ENCODE measurements at places on chromosomes 7 and 10.

DNA sequence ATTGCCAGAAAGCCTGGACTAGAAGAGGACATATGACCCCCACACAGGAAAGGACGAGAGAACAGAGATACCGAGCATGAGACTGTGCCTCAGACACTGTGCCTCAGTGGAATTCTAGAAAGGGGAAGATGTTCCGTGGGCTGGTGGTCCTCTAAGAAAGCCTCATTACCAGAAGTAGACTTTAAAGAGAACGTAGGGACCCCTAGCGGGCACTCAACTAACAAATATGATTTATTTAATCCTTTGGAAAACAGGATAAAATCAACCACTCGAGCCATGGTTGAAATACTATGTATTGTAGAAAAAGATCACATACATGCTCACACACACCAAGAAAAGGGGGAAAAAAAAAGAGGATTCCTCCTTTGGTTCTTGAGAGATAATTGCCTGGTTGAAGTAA lies 701.2 kb upstream of the SORCS1 start:
- no peak for DNase-seq

- DNase-seq: no peak
These were observed 6.6 kb downstream of the PILRB start for GRCh38 chr7:100364480-100364879.

DNA sequence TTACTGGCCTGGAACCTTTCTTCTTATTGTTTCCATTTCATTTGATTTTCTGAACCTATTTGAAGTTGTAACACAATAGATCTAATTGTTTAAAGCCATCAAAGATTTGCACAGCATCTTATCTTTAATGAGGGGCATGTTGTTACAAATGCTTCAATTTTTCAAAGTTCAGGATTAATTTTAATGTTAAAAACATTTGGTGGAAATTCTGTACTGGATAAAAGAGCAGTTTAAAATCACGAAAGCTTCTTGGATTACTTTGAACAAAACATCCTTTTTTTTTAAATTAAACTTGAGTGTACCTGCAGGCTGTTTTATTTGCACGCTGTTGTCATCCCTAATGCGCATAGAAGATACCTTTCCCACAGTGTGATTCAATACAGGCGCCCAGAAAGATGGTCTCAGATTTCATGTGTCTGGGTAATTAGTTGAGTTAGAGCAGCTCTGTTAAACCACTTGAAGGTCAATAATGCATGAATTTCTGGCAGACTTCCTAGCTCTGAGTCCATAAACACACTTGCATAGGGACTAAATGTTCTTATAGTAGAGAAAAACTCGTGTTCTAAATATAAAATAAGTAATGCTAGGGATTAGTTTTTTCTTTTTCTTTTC lies 29.3 kb upstream of the DDX50 start:
- DNase-seq: no peak

- DNase-seq: no peak
These were observed 127.0 kb downstream of the CCNY start for GRCh38 chr10:35463105-35463867.

GRCh38 chr7:158803367-158803969 lies 25.8 kb downstream of the ESYT2 start:
- DNase-seq: no peak

GRCh38 chr7:147651601-147652000 lies 939.0 kb upstream of the C7orf33 start:
- DNase-seq: no peak

- no peak for DNase-seq
These were observed 6.9 kb downstream of the RET start for GRCh38 chr10:43083764-43084163.

DNA sequence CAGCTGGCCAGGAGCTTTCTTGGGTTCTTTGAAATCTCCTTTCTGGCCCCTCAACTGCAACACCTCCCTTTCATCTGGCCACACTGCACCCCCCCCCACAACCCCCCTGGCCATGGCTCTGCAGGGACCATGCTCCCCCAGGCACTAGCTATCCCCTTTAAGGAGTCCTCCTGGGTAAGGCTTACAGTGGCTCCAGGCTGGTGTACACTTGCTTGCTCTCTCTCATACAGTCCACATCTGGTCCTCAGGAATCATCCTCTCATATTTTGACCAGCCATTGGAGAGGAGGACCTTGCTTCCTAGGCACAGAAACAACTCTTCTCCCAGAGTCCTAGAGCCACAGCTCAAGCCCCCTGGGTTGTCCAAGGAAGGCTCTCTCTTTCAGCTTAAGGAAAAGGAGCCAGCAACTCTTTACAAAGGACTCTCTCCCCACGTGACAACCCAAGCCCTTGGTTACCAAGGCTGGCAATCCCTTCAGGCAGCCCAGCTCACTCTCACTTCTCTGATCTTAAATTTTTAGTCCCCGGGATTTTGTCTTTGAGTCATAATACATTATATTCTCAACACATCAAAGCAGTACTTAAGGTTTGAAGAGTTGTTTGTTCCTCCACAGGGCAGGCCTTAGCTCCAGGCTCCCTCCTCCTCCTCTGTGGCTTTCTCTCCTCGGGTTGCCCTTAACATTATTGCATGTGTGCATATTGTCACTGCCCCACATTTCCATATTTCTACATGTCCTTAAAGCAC lies 9.9 kb downstream of the GARIN1A start:
- DNase-seq: no peak

GRCh38 chr7:101864039-101864438 lies 46.6 kb downstream of the CUX1 start:
- DNase-seq: no peak

DNA sequence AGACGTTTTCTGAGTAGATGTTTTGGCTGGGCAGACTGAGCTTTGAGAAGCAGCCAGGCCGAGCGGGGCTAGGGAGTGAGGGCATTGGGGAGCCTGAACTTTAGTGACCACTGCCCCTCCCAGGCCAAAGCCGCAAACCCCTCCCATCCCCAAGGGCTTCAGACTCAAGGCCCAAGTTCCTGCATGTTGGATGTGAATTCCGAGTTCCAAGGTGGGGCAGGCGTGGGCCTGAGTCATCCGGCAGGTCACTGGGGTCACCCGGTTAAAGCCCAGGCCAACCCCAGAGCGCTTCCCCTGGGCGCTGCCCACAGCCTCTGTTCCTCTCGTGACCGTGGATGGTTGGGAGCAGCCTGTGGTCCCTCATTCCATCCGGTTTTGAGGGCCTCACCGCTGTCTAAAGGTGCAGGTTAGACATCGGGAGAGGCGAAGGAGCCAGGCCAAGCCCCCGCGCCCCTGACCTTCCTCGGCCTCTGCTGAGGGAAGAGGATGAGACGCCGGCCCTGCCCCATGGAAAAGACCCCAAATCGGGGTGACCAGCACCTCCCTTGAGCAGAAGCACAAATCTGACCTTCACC lies 6.9 kb upstream of the PDGFA start:
- no peak for DNase-seq

DNA sequence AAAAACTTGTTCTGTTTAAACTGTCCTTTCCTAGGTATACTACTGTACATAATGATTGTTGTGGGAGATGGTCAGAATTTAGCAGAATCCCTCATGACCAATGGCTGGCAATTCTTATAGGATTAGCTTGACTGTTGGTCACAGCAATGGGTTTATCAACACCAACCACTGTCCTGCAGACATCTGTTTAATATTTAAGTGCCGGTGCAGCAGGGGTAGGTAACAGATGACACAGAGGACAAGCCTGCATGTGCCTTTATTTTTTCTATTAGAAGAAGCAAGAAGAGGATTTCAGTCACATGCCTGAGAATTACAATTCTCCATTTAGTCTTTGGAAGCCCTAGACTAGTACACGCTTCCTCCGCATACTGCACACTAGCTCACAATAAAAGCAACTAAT lies 48.4 kb downstream of the CCDC6 start:
- DNase-seq: no peak

DNA sequence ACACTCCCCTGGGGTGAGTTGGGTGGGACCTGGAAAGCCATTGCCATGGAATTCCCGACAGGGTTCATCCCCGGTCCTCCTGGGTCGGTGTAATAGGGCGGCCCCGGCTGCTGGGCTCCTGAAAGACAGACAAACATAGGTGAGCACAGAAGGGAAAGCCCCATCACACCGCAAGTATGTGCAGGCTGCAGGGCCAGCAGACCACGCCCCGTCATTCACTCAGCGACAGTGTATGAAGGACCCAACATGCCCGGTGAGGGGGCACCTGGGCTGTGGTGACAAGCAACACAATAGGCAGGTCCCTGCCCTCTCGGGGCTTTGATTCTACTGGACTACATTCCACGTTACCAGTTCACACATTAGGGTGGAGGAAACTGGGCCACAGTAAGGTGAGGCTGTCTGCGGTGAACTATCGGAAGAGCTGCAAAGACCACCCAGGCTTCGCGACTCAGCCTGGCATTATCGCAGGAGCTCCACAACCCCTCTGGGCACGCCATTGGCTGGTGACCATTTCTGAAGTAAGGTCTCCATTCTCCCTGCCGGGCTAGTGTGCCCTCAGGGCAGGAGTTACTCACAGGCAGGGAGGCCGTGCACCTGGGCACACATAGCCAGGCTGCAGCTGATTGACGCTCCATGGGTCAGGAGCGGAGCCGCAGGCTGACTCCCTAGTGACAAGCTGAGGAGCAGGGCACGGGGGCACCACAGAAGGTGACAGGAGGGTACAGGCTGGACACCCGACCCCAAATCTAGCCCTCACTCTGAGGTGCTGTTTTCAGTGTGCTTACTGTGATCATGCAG lies 99.2 kb downstream of the VOPP1 start:
- no peak for DNase-seq

GRCh38 chr10:47300429-47300931 lies 483 bp downstream of the GDF10 start:
- no peak for DNase-seq
